ENCODE measurements at places on chromosomes 5 and 9.

DNA sequence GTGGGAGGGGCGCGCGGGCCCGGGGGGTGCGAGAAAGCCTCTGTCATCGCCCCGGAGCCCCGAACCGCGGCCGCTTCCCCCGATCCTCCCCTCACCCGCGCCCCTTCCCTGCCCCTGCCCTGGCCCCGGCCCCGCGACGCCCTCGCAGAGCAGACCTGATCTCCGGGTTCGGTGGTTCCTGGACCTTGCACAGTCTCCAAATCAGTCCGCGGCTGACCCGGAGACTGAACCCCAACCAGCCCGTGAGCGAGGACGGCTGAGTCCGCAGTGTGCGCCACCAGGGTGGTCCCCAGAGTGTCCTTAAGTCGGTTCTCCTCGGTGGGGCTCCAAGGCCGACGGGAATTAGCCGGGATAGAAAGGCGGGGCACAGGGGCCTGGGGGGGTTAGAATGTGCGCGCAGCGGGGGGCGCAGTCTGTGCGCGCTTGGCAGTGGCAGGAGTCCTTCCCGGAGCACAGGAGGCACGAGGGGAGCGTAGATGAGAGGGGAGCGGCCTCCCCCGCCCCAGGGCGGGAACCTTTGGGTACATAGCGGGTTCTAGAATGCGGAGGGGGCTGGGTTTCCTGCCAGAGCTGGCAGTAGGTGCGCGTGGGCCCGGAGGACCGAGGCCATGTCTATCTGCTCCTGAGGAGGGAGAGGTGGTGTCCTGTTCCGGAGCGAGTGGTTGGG is 779 bp downstream of the PKN3 start:
- DNase-seq, result no peak

GRCh38 chr9:119698535-119698934 is 329.3 kb upstream of the BRINP1 start:
- DNase-seq, result no peak

GRCh38 chr5:31984691-31985090 is 189.4 kb downstream of the GOLPH3 start:
- no peak for DNase-seq

- DNase-seq, result no peak
Observed at GRCh38 chr9:107513464-107514100, 24.0 kb upstream of the KLF4 start.

GRCh38 chr9:17509151-17509550 is 69.7 kb upstream of the SH3GL2 start:
- DNase-seq, result no peak

DNA sequence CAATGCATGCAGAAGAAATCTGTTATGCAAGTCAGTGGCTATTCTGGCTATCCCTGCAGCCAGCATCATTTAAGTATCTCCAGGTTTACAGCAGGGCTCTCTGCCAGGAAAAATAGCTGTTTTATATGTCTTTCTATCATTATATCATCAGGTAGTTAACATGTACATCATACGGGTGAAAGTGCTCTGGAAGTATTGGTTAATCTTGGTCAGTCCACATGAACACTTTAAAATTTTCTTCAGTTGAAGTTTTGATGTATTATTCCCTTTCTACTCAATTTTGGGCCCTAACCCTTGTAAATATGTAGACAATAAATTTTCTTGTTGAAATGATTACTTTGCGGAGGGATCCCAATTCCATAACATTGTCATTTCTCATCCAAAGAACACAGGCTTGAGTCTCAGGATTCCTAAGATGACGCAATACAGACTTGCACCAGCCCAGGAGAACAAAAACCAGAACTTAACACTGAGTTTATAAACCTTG is 67.5 kb downstream of the SEMA6A start:
- DNase-seq, result no peak

- no peak for DNase-seq
Observed at GRCh38 chr5:76718381-76718832, 2.5 kb downstream of the F2R start.

DNA sequence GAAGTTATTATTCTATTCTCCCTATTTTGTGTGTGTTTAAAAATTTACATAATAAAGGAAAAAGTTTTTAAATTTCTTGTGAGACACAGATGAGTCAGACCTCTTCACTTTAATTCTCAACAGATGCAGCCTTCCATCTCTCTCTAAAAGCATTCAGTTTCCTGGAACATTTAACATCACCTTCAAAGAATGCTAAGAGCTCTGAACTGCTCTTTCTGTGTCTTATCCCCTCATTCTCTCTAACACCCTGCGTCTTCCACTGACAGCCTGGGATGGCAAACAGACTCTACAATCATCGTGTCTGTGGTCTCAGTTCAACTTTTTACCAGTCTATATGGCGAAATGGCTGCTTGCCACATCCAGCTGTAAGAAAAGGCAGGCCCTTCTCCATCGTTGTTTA is 173.0 kb downstream of the HINT1 start:
- DNase-seq, result no peak

GRCh38 chr9:112864403-112864802 is 26.3 kb downstream of the SLC46A2 start:
- no peak for DNase-seq

DNA sequence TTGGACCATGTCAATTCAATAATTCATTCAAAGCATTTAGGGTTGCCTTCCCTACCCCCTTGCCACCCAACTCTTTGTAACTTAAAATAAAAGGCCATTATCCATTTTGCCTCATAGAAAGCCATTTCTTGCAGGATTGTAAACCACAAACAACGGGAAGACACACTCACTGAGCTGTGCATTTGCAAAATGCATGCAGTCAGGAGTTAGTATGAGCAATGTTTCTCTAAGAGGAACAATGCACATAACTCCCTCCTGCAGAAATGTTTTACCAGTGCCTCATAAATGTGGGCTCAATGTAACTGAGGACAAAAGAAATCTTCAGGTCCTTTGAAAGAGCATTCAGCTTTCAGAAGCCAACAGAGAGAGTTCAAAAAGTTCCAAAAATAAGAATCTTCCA is 98.5 kb upstream of the ABCA1 start:
- no peak for DNase-seq
